Anterior cingulate cortex (tissue), 58 donors: ENCODE measurements at places on chromosomes 7 and 10.

DNA sequence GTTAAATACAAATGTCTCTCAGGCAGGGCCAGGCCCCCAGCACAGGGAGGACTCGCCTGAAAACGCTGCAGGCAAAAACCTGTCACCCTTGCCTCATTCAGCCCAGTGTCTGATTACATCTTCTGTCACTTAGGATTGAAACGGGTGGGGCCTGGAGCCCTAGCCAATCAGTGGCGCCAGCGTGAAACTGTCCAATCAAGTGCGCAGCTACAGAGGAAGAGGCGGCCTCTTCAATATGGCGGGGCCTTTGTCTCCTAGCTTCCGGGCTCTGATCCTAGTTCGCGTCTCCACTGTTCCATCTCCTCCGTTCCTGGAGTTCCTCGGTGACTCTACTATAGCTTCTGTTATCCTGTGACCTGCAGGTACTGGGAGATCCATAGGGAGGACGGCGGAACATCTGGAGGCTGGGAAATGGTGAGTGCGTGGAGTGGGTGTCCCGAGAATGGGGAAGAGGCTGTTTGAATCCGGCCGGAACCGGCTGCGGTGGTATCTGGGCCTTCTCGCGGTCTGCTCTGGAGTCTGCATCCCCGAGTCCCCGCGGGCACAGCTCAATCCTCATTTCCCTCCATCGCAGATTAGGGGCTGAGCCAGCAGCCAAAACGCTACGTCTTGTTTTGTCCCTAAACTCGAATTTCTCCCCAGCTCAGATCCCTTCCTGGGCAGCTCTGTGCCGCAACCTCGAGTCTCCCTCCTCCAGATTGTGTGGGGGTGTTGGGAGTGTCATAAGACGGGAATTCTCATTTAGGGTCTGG is at the start of gene ZNF736:
Gene ZNF736, plus strand, starts transcription at position 222 of the 752 bp plus-strand sequence. Its CDS starts 190 bp downstream, at position 412.
- peak; percentile 85 for DNase-seq

DNA sequence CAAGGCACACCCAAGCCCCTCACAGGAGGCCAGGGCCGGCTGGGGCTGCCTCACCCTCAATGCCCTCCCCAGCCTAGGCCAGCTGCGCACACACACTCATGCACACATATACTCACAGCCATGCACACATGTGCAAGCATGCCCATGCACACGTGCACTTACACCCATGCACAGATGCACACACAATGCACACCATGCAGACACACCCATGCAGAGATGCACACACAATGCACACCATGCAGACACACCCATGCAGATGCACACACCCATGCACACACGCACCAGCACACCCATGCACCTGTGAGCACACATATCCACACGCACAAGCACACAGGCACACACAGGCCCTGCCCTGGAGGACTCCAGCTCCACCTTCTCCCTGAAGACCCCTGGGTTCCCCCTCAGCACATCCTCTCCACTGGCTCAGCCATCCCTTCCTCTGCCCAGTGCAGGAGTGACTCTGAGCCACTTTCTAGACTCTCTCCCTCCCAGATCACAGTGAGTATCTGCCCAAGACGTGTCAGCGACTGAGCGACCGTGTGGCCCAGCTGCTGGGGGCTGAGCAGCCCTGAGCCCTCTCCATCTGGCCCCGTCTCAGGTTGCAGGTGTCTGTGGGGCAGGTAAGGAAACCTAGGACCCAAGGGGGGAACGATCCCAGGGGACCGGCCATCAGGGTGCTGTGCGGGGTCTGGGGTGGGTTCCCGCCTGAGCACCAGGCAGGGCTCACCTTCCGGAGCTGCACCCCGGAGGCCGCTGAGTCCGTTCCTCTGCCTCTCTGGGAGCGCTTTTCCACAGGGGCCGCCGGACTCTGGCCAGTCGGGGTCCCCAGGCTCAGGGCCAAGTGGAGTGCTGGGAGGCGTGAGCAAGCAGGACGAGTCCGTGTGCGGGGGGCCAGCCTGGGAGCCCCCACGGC is 25.8 kb downstream of the AP5Z1 start:
- DNase-seq = no peak

DNA sequence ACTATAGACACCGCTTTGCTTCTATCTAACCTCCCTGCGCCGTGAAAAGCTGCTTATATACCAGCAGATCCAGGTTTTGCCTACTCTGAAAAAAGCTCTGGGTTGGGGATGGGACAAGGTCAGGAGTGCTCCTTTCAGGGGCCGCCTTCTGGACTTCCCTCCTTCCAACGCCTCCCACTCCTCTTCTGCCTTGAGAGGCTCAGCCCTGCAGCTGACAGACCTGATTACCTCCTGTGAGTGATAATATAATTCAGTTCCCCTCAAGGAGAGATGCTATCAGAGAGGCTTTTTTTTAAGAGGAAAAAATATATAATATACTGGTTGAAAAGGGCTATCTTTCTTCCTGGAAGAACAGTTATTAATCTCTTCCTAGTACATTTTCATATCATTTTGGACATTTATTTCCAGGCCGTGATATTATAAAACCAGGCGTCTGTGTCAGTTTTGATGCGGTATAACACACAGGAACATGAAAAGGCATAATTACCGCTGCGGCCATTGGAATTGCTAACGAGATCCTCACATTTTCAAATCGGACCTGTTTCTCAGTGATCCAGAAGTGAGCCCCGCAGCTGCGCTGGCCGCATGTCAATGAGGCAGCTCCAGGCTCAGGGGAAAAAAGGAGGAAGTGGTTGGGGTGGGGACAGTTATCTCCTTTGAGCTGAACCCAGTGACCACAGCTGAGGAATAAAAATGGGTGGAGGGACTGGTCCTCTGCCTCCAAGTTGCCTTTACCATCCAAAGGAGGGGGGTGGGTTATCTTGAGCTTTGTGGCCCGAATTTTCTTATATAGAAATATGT is 457.1 kb downstream of the TYW1 start:
- DNase-seq = no peak

DNA sequence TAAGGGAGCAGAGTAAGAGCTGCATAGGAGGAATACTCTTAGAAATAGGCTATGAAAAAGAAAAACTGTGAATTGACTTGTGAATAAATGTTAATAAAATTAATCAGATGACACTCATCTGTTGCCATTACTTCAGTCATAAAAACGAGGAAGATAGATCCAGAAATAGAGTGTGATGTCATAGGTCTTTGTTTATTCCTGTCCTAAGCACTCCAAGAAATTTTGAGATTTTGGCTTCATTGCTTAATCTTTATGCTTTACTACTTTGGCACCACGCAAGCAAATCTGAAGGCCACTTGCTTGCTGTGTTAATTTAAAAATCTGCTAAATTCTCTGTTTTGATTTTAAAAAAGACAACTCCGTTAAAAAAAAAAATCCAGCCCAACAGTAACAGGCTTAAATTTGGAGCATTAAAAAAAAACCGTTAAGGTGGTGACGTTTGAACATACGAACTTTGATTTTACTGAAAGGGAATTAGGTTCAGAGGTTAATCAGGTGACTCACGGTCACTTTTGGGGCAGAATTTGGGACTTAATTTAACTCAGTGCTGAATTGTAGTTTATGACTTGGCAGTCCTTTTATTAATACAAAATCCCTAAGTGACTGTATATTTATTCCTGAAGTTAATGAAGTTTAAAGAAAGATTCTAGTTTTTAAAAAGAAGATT is 3.4 kb downstream of the IFRD1 start:
- no peak for DNase-seq

- no peak for DNase-seq
Observed at GRCh38 chr7:22430457-22430856, 69.5 kb downstream of the STEAP1B start.

- no peak for DNase-seq
Observed at GRCh38 chr10:62044566-62044965, 143.1 kb downstream of the ARID5B start.

GRCh38 chr10:110845192-110845755 is 26.5 kb upstream of the PDCD4 start:
- no peak for DNase-seq

- no peak for DNase-seq
Observed at GRCh38 chr7:152587366-152587765, 88.6 kb downstream of the XRCC2 start.

DNA sequence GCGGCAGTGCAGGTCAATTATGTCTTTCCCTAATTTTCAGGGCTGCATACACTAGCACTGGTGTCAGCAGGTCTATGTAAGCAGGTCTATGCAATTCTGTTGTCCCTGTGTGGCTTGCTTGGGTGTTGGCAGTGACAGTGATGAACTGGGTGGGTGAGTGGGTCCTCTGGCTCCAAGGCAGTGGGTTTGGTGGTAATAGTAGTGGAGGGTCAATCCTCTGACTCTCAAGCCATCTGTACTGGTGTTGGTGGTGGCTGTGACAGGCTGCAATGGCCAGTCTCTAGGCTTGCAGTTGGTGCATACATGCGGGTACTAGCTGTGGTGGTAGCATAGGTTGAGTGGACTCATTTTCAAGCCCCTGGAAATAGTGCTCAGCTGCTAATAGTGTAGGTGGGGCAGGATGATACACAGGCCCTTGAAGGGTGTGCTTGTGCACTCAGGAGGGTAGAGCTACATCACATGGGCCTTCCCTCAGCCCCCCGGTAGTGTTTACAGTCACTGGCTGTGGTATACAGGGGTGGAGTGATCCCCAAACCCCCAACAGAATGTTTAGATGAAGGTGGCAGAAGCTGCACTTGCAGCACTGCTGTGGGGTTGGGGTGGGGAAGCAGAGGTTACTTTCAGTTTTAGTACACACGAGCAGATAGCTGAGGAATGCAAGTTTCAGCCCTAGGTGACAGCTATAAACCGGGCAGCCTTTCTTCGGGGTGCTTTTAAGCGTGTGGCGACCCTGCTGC is 331.3 kb downstream of the PCDH15 start:
- no peak for DNase-seq

- no peak for DNase-seq
Observed at GRCh38 chr10:61175316-61175715, 231.3 kb upstream of the RHOBTB1 start.

- DNase-seq = no peak
Observed at GRCh38 chr10:100130831-100131230, 49.2 kb upstream of the CPN1 start.

DNA sequence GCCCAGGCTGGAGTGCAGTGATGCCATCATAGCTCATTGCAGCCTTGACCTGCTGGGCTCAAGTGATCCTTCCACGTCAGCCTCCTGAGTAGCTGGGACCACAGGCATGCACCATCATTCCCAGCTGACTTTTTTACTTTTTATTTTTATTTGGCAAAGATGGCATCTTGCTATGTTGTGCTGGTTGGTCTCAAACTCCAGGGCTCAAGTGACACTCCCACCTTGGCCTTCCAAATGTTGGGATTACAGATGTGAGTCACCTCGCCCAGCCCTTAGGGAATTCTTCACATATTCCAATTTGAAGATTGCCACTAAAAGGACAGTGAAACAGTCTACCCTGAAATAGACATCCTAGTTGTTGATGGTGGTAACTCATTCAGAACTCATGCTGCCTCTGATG is 27.7 kb downstream of the SUGCT start:
- no peak for DNase-seq

GRCh38 chr10:86363184-86363832 is 3.3 kb downstream of the GRID1 start:
- DNase-seq = peak; percentile 55

- DNase-seq = no peak
Observed at GRCh38 chr10:30722956-30723620, 93.5 kb upstream of the LYZL2 start.

- DNase-seq = no peak
Observed at GRCh38 chr7:100367251-100367620, 6.1 kb upstream of the PILRA start.

- DNase-seq = no peak
Observed at GRCh38 chr7:69871213-69871885, 273.1 kb downstream of the AUTS2 start.

DNA sequence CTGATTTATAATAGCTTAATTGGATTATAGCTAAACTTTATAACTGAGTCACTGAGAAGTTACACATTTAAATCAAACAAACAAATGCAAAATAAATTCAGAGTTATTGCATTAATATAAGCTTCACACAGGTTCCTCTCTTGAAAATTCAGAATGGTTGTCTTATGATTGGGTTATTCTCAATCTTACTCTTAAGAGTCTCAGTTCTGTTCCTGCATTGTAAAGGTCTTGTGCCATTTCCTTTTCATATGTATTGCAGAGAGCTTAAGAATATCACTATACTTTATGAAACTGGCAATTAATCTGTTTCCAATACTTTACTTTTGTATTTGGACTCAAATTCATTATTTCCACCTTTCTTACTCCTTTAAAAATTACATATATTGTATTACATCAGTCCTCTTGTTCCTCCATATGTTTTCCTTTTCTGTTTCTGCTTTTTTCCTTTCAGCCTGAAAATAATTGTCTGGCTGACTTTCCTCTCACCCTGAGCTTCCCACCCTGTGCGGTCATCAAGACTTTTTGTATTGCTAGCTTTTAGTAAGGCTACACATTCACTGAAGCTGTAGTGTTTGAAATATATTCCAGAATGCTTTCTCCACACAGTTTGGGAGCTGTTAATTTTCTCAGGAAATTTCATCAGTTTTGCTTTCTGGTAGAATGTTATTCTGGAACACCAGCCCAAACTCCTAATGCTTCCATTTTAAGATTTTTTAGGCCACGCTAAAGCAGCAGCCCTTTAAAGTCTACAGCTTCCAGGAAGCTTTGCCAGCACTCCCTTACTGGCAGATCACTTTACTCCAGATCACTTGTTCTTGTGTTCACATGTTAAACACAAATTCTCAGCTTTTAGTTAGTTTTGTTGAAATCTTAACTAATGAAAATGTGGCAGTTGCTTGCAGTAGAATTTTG is 139.4 kb downstream of the KCND2 start:
- DNase-seq = no peak

GRCh38 chr7:22442187-22442881 is 57.7 kb downstream of the STEAP1B start:
- no peak for DNase-seq

GRCh38 chr10:4280461-4281189 is 495.6 kb upstream of the KLF6 start:
- DNase-seq = no peak

- DNase-seq = no peak
Observed at GRCh38 chr7:26413007-26413691, 121.5 kb downstream of the SNX10 start.

GRCh38 chr10:3339531-3339950 is 167.0 kb upstream of the PITRM1 start:
- no peak for DNase-seq

GRCh38 chr10:114491419-114491818 is 87.1 kb upstream of the AFAP1L2 start:
- DNase-seq = no peak

- no peak for DNase-seq
Observed at GRCh38 chr10:116254422-116255155, 18.4 kb downstream of the GFRA1 start.

GRCh38 chr10:32005050-32005449 is 51.2 kb downstream of the KIF5B start:
- no peak for DNase-seq

GRCh38 chr7:135282561-135283254 is 49.1 kb downstream of the STRA8 start:
- DNase-seq = no peak

- no peak for DNase-seq
Observed at GRCh38 chr10:124040451-124041188, 52.8 kb downstream of the CHST15 start.

GRCh38 chr7:157299613-157300368 is 37.0 kb upstream of the DNAJB6 start:
- DNase-seq = no peak

- no peak for DNase-seq
Observed at GRCh38 chr10:84076540-84077195, 62.6 kb upstream of the GHITM start.

GRCh38 chr10:131248376-131249165 is 63.0 kb downstream of the TCERG1L start:
- no peak for DNase-seq
